ENCODE measurements at places on chromosomes 7 and 10.
A peak's percentile ranks its signal among the peaks of the same experiment; 100 is the strongest.

DNA sequence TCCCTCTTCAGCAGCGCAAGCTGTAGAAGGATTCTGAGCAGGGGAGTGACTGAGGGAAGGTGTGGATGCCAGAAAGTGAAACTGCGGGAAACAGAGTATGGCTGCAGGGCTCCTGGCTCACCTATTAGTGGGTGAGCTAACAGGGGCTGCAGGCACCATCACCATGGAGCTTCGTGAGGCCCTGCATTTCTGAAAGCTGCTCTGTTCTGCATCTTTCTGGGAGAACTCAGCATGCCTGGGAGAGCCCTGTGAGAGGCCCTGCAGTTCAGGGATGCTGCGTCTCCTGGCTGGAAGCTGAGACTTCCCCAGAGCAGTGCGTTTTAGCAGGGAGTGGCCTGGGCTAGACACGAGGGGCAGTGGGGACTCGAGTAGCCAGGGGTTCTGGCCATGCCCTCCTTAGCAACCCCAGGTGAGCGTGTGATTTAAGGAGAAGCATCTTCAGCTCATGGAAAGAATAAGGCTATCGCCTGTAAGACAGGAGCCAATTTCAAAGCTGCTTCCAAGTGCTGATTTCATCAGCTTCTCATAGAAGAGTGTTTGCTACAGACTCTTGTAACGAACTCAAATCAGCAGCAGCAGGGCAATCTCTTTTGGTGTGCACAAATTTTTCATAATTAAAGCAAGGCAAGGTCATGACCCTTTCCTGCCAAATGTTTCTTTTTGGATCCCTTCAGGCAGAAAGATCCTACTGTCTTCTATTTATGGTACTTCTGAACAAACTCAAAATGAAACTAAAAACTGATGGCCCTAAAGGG lies 293.6 kb upstream of the ZNF32 start:
- no peak for DNase-seq
- no peak overlapping the region for H3K4me3 ChIP-seq
- peak overlapping the region; percentile 32 for H3K27ac ChIP-seq
- peaks cover 37% of the 10 kb centered on the region for H3K27me3 ChIP-seq
- peaks cover 23% of the 10 kb centered on the region for H3K4me1 ChIP-seq

DNA sequence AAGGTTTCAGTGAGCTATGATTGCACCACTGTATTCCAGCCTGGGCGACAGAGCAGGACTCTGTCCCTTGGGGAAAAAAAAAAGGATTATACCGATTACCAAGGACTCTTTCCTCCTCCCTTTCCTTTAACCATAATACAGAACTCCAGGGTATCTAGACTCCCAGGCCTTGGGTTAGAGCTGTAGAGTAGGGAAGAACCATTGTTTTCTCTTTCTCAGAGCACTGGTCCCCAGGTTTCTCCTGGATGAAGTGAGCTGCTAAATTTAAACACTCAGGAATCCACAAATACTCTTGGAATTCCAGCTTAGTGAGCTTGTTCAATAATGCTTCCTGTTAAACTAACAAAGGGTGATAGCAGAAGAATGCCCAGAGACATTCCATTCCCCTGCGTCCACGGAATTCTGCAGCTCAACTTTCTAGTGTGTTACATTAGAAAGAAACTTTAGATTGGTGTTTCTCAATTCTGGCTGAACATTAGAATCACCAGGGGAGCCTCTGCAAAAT lies 14.6 kb upstream of the RPEL1 start:
- peaks cover 15% of the 10 kb centered on the region for H3K27me3 ChIP-seq
- H3K4me3 ChIP-seq: no peak overlapping the region
- no peak overlapping the region for H3K27ac ChIP-seq

- peaks cover 6% of the 10 kb centered on the region for H3K4me1 ChIP-seq
- H3K4me3 ChIP-seq: no peak overlapping the region
- H3K36me3 ChIP-seq: no peaks in the 10 kb centered on the region
- DNase-seq: no peak
- no peaks in the 10 kb centered on the region for H3K27me3 ChIP-seq
- H3K27ac ChIP-seq: no peak overlapping the region
These were observed 18.5 kb upstream of the NPFFR1 start for GRCh38 chr10:70302292-70302691.

- H3K36me3 ChIP-seq: no peaks in the 10 kb centered on the region
- no peak for DNase-seq
- peaks cover 11% of the 10 kb centered on the region for H3K27me3 ChIP-seq
- H3K4me3 ChIP-seq: no peak overlapping the region
- H3K27ac ChIP-seq: no peak overlapping the region
- no peaks in the 10 kb centered on the region for H3K4me1 ChIP-seq
These were observed 126.5 kb upstream of the UNC5B start for GRCh38 chr10:71085689-71086438.

- H3K27me3 ChIP-seq: peaks cover 59% of the 10 kb centered on the region
- DNase-seq: no peak
- H3K4me1 ChIP-seq: peaks cover 2% of the 10 kb centered on the region
- H3K36me3 ChIP-seq: no peaks in the 10 kb centered on the region
- H3K4me3 ChIP-seq: no peak overlapping the region
These were observed 4.1 kb downstream of the BLNK start for GRCh38 chr10:96267234-96267705.

- H3K27ac ChIP-seq: peak overlapping the region; percentile 74
- peaks cover 17% of the 10 kb centered on the region for H3K4me1 ChIP-seq
- DNase-seq: no peak
- peaks cover 16% of the 10 kb centered on the region for H3K27me3 ChIP-seq
- H3K4me3 ChIP-seq: peak overlapping the region; percentile 91
These were observed 630 bp upstream of the LIPA start for GRCh38 chr10:89252225-89252585.

DNA sequence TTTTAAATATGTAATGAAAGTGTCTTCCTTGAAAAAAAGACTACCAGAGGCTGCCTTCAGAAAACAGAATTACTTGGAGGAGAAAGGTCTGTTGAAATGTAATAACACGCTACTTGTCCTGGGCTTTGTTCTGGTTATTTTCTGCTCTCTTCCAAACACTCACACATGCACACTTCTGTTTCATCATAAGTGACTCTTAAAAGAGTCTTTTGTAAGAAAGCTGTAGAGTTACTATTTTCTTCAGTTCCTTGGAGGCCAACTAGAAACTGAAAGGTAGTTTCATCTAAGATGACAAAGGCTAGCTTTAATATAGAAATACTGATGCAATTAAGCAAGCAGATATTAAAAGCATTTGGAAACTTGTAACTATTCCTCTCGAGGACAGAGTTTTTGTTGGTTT lies 39.1 kb downstream of the TASOR2 start:
- no peak overlapping the region for H3K4me3 ChIP-seq
- H3K36me3 ChIP-seq: peaks cover 7% of the 10 kb centered on the region
- H3K4me1 ChIP-seq: peaks cover 11% of the 10 kb centered on the region
- H3K27me3 ChIP-seq: no peaks in the 10 kb centered on the region

- H3K4me3 ChIP-seq: peak overlapping the region; percentile 93
- H3K36me3 ChIP-seq: peaks cover 15% of the 10 kb centered on the region
- H3K27ac ChIP-seq: peak overlapping the region; percentile 99
- peaks cover 80% of the 10 kb centered on the region for H3K4me1 ChIP-seq
- no peak for DNase-seq
These were observed 212.2 kb downstream of the FAM107B start for GRCh38 chr10:14562218-14563075.

DNA sequence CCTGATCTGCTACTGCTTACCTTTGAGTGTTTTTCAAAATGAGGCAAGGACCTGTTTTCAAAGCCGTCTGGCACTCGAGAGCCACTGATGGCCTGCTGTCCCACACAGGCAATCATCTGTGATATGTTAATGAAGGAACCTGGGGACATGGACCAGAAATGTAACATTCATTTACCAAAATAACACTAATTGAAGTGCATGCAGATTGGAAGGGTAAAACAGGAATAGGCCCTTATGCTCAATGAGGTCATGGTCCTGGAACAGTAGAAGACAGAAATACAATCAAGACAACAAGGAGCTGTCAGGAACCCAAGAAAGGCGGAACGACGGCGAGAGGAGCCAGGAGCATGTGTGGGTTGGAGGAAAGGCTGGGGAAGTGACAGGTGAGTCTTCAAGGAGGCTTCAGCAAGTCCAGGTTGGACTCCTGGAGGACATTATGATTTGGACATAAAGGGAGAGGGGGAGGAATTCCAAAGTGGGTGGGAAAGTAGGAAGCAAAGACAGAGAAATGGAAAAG lies 28.3 kb downstream of the POLR3A start:
- H3K36me3 ChIP-seq: peaks cover 24% of the 10 kb centered on the region
- H3K4me1 ChIP-seq: peaks cover 4% of the 10 kb centered on the region
- no peak overlapping the region for H3K4me3 ChIP-seq
- H3K27me3 ChIP-seq: no peaks in the 10 kb centered on the region
- no peak overlapping the region for H3K27ac ChIP-seq
- no peak for DNase-seq
